ENCODE measurements at places on chromosomes 2 and 18.
A peak's percentile ranks its signal among the peaks of the same experiment; 100 is the strongest.

GRCh38 chr2:190182071-190182524 is 119.6 kb upstream of the MSTN start:
- no peak for DNase-seq

GRCh38 chr2:29561181-29561580 is 360.2 kb downstream of the ALK start:
- no peak for DNase-seq

DNA sequence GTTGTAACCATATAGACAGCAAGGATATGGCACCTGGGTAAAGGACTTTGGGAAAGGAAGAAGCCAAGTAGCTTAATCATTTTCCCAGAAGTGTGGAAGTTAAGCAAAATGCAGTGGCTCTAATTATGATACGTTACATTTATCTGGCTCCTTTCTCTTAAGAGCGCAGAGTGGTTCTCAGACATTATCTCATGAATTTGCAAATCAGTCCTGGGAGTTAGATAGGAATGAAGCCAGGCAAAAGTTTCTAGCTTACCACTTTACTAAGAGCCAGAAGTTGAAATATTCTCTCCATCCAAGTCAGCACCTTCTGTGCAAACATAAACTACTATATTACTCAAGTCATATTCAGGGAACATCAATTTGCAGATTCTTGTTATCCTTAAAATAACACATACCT is 10.9 kb upstream of the PIEZO2 start:
- DNase-seq = no peak

DNA sequence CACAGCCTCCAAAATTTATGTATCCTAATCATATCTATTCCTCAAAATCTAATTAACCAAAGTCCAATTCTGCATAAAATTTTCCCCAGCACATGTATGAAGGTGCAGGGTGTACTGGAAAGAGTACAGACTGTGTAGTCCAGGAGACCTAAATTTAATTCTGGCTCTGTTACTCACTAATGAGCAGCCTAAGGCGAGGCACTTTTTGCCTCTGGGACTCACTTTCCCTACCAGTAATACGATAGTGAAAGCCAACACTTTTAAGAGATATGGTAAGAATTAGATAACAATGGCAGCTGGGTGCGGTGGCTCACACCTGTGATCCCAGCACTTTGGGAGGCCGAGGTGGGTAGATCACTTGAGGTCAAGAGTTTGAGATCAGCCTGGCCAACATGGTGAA is 177.7 kb downstream of the PIEZO2 start:
- no peak for DNase-seq

DNA sequence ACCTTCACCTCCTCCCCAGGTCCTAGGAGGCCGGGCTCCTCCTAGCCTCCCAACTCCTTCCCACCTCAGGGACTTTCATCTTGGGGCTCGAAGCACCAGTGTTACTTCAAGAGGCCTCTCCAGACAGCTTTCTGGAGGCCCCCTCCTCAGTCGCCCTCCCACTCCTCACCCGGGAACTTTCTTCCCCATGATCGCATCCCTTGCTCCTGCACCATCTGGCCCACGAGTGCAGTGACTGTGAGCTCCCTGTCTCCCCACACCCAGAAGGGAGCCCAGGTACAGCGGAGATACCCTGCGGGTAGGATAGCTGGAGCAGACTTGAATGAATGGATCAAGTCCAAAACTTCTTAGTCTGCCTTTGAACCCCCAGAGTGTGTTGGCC is 6.1 kb downstream of the ERFE start:
- DNase-seq = no peak

GRCh38 chr2:205280596-205281236 is 401.6 kb upstream of the NRP2 start:
- no peak for DNase-seq

DNA sequence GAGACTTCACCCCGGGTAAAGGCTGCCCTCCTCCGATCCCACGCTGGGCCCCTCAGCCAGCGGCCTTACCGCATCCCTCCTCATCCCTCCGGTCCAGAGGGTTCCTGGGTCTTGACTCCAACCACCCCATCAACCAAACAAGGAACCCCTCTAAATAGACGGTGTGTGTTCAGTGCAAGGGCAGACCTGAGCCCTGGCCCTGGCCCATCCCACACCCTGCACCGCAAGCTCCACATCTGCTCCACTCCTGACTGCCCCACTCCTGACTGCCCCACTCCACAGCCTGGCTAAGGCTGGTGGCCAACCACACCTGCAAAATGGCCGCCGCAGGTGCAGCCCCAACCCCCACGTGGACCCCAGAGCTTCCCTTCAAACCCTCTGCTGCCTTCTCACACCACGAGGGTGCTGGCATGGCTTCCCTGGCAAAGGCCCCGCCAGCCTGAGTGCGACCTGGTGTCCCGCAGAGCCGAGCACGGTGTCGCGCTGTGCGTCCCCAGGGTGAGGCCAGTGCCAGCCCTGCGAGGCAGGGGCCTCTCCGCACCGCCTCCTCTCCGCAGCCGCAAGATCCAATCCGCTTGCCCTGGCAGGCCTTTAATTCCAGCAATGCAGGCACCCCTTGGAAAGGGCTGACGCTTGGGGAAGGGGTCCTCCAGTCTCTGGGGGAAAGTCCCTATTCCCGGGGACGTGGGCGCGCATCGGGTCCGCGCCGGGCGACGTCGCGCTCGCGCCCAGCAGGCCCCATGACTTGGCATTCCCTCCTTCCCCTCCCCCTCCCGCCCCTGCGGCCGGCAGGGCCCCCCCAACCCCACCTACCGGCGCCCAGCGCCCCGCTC is 1.5 kb downstream of the KIF1A start:
- DNase-seq = no peak

DNA sequence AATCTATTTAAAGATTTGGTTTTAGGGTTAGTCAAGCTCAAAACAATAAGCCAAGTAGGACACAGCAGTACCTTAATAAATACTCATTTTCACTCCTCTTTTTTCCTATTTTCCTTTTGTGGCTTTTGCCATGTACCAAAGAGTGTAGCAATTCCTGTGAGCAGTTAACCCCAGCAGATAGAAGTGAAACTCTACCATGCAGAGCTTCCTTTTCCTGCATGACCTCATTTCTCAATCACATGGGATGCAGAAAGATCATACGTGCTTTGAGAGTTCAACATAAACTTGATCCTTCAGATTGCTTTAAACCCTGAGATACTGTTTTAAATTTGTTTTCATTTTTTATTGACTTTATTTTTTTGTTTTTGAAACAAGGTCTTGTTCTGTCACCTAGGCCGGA is 99.1 kb upstream of the ARHGAP15 start:
- no peak for DNase-seq

- DNase-seq = no peak
Observed at GRCh38 chr2:80058562-80058961, 246.0 kb downstream of the LRRTM1 start.

DNA sequence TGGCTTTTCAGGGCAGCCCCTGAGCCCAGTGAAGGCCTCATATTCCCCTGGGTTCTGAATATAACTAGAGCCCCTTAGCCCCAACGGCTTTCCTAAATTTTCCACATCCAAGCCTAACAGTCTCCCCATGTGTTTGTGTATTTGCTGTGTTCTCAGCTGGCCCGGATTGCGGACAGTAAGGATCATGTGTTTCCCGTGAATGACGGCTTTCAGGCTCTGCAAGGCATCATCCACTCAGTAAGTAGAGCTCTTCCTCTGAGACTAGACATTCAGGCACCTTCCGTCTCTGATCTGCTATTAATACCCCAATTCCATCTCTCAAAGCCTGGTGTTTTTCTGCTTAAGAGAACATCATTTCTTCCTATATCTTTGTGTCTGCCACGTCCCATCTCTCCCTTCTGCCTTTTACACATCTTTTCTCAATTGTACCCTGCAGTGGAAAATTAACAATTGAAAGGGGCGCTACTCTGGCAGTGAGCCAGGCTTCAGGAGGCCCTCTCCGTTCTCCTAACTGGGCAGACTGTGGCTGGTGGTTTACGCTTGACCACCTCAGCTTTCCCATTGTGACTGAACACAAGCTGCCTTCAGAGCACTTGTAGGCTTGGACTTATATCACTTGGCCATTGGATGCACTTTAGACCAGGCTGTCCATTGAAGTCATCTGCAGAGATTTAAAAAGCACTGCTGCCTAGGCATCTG is 64.4 kb downstream of the ANTXR1 start:
- no peak for DNase-seq

- no peak for DNase-seq
Observed at GRCh38 chr2:189446780-189447179, 5.5 kb downstream of the WDR75 start.

DNA sequence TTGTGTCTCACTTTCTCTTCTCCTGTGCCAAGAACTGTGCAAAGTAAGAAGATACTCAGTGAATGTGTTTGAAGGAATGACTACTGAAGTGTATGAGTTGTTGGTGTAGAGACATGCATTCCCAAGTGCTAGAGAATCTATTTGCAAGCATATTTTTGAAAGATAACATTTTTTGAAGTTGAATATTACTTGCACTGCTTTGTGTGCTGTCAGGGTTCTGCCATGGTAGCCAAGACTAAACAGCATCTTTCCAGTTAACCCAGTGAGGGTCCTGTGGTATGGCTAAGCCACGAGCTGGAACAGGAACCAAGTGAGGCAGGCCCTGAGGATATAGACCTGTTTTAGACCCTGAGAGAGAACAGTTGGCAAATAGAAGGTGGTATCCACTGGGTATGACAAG is 35.2 kb upstream of the EFEMP1 start:
- no peak for DNase-seq

GRCh38 chr18:58172031-58172430 is 128.0 kb downstream of the NEDD4L start:
- no peak for DNase-seq

DNA sequence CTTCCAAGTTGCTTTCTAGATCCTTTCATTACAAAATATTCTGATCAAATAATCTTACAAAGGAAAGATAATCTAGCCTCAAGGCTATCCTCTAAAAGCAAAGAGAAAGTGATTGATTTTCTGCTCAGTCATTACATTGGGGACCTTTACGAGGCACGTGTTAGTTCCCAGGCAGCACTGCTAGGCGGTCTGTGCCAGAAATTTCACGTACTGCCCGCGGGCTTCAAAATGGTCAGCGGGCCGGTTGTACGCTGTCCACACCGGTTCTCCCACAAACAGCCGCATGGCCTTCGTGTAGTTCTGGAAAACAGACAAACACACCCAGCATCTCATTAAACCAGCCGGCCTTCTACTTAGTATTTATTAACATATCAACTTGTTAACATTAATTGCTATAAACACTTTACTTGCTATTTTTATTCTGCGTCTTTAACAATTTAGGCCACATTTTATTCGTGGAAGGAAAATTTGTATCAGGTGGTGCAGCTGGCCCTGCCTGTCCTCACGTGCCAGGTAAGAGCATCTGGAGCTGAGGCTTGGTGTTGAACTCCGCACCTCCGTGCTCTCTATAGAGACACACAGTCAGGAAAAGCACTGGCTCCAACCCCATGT is 20.4 kb downstream of the ADI1 start:
- DNase-seq = no peak

DNA sequence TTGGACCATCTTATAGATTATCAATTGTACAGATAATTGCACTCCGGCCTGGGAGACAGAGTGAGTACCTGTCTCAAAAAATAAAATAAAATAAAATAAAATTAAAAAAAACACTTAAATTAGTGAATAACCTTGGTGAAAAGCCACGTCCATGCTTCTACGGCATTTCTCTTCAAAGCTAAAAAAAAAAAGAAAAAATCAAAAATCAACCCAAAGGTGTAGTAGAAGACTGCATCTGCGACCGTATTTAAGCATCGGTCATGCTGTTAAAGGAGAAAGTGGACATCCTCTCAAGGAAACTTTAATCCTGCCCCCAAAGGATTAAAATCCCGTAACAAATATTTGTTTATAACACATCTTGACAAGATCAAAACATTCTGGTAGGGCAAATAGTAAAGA is 350 bp upstream of the RNF138 start:
- DNase-seq = no peak

- DNase-seq = no peak
Observed at GRCh38 chr2:157818227-157818626, 57.9 kb downstream of the ACVR1 start.

- no peak for DNase-seq
Observed at GRCh38 chr2:65349863-65350262, 82.5 kb downstream of the SPRED2 start.

DNA sequence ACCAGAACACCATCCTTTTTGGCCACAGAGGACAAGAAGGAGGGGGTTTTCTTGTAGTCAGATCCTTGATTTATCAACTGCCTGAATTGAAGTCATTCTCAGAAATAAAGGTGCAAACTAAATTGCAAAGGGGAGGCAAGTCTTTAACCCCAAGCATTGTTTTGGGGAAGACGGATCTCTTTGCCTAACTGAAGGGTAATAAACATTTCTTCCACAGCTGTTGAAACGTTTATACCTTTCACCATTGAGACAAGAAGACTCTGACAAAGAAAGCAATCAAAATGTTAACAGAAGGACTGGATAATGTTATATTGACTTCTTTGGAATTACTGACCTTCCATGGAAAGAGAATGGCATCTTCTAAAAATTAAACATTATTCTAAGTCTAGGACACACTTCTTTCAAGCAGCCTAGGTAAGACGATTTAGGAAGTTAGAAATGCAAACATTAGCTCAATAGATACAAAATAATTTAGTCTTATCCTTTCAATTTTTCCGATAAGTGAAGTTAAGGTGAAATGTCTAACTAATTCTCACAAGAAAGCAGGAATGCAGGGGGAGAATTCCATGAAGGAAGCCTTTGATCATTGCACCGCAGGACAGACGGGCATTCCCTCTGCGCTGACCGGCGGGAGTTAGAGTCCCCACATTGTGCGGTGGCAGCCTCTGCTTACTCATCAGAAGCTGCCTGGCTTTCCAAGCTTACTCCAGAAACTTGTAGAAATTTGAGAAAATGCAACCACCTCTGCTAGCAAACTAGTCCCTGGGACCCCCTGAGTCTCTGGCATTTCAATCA is 69.4 kb upstream of the COPS8 start:
- DNase-seq = no peak

DNA sequence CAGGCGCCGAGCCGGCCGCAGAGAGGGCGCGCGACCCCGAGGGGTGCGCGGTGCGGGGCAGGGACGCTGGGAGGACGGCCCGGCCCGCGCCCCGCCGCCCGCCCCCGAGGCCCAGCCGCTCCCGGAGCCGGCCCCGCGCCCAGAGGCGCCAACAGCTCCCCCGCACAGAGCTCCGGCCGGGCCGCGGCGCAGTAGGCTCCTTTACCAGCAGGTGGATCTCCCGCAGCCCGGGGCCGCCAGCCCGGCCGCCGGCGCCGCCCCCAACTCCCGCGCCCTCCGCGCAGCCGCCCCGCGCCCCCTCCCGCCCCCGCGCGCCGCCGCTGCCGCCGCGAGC is 258 bp downstream of the MGAT4A start:
- DNase-seq = peak; percentile 25

- no peak for DNase-seq
Observed at GRCh38 chr2:58645017-58645416, 403.9 kb upstream of the FANCL start.

- no peak for DNase-seq
Observed at GRCh38 chr2:30860003-30860725, 52.9 kb upstream of the CAPN13 start.

- DNase-seq = no peak
Observed at GRCh38 chr2:149816756-149817551, 229.4 kb upstream of the MMADHC start.

- no peak for DNase-seq
Observed at GRCh38 chr2:145302886-145303285, 783.0 kb upstream of the ZEB2 start.
